Small intestine (tissue), 16 donors: ENCODE measurements at places on chromosomes 7 and 10. TPM values are rescaled to one million over a fixed set of nuclear protein-coding genes. Genes with fewer than 3 reads are reported as not detected.
A peak's percentile ranks its signal among the peaks of the same experiment; 100 is the strongest.

- H3K4me1 ChIP-seq = peaks cover 47% of the 10 kb centered on the region
- H3K27me3 ChIP-seq = no peaks in the 10 kb centered on the region
- no peak for DNase-seq
- H3K4me3 ChIP-seq = no peak overlapping the region
- H3K27ac ChIP-seq = no peak overlapping the region
- no peaks in the 10 kb centered on the region for H3K36me3 ChIP-seq
Measured at GRCh38 chr7:2611401-2611800, 20.4 kb upstream of the TTYH3 start.

DNA sequence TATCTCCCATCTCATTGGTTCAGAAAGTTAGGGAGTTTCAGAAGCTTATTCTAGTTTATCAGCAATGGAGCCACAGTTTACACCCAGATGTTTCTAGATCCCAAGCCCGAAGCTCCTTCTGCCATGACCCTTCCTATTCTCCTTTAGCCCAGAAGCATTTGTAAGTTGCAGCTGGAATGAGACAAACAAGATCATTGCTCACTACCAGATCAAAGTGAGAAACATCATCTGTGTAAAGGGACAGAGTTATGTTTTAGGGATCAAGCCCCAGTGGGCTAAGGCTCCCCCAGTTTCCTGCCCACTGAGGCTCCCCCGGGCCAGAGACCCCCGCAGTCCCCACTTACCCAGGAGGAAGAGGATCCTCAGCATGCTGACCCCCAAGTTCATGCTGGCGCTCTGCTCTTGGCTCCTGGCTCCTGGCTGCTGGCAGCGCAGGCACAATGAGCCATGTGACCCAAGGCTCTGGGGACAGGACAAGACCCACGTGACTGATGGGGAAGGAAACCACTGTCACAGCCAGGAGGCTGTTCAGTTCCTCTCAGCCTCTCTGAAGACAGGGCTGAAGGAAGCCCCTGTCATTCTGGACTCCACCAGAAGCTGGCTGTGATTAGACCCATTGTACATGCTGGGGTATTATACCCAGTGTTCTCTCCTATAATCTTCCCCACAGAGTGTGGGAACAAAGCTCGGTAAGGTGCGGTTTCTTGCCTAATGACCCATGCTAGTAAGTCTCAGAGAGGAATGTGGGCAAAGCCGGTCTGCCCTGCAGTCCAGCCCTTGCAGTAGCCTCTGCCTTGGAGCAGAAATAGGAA is at the start of gene TMEM273:
Gene TMEM273, minus strand, starts transcription at position 442 of the 812 bp plus-strand sequence. Its CDS starts 55 bp downstream, at position 387.
- no peaks in the 10 kb centered on the region for H3K4me1 ChIP-seq
- no peak within 1 kb of the TSS for H3K4me3 ChIP-seq
- no peak within 1 kb of the TSS for H3K27ac ChIP-seq
- no peaks in the 10 kb centered on the region for H3K27me3 ChIP-seq
- DNase-seq = no peak
- no peaks in the 10 kb centered on the region for H3K36me3 ChIP-seq

The SMNDC1 gene
- 30.4 TPM for polyA plus RNA-seq

The CD36 gene
- 44.7 TPM for polyA plus RNA-seq

GRCh38 chr7:128384726-128385125 is 23.2 kb upstream of the PRRT4 start:
- H3K36me3 ChIP-seq = no peaks in the 10 kb centered on the region
- H3K27me3 ChIP-seq = no peaks in the 10 kb centered on the region
- H3K27ac ChIP-seq = no peak overlapping the region
- H3K4me3 ChIP-seq = no peak overlapping the region
- no peak for DNase-seq

DNA sequence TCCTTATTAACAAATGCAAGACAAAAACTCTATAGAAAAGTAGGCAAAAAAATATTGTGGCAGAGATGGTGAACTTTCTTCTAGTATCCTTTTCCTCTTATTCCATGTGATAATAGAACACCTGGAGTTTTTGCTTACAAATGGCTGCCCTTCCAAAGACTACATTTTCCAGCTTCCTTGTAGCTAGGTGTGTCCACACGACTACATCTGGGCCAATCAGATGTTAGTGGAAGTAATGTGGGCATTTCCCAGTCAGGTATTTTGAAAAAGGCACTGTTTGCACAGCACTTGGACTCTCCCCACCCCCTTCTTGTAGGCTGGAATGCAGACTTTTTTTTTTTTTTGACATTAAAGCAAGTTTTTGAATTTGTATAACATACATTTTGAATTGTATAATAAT is 105.5 kb upstream of the TBX20 start:
- H3K27me3 ChIP-seq = no peaks in the 10 kb centered on the region
- no peak overlapping the region for H3K27ac ChIP-seq
- DNase-seq = no peak
- H3K36me3 ChIP-seq = no peaks in the 10 kb centered on the region
- no peaks in the 10 kb centered on the region for H3K4me1 ChIP-seq

The SLC25A13 gene
- polyA plus RNA-seq = 49.0 TPM

GRCh38 chr7:139702811-139703486 is 74.8 kb downstream of the HIPK2 start:
- H3K36me3 ChIP-seq = no peaks in the 10 kb centered on the region
- no peaks in the 10 kb centered on the region for H3K27me3 ChIP-seq
- no peaks in the 10 kb centered on the region for H3K4me1 ChIP-seq
- DNase-seq = no peak

DNA sequence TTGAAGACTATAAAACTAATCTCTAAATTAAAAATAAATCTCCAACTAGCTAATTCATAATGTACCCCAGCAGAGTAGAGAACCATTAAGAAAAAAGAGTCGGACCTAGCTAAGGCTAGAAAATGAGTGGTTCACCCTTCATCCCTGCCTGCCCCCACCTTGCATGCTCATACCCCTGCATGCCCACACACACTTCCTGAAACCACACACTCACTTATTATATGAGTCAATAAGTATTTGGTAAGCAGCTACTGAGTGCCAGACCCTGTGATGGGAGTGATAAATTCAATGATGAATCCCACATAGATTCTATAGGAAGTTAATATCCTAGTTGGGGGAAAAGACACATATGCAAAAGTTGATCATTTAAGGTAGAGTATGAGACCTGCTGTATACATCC is 152.9 kb upstream of the INHBA start:
- no peak overlapping the region for H3K4me3 ChIP-seq
- no peaks in the 10 kb centered on the region for H3K4me1 ChIP-seq
- DNase-seq = no peak
- no peaks in the 10 kb centered on the region for H3K36me3 ChIP-seq
- no peak overlapping the region for H3K27ac ChIP-seq

The SLC26A5 gene
- 0.03 TPM for polyA plus RNA-seq

- no peak for DNase-seq
- H3K27me3 ChIP-seq = no peaks in the 10 kb centered on the region
- no peak overlapping the region for H3K4me3 ChIP-seq
- no peak overlapping the region for H3K27ac ChIP-seq
- no peaks in the 10 kb centered on the region for H3K36me3 ChIP-seq
Measured at GRCh38 chr7:133654547-133654946, 401.7 kb downstream of the EXOC4 start.

GRCh38 chr7:36639826-36640225 is 84.5 kb downstream of the AOAH start:
- H3K36me3 ChIP-seq = no peaks in the 10 kb centered on the region
- no peaks in the 10 kb centered on the region for H3K4me1 ChIP-seq
- H3K27ac ChIP-seq = no peak overlapping the region
- DNase-seq = peak; percentile 57
- no peak overlapping the region for H3K4me3 ChIP-seq

The STYXL1 gene
- 62.3 TPM for polyA plus RNA-seq

The AKR1B1 gene
- 10.3 TPM for polyA plus RNA-seq

DNA sequence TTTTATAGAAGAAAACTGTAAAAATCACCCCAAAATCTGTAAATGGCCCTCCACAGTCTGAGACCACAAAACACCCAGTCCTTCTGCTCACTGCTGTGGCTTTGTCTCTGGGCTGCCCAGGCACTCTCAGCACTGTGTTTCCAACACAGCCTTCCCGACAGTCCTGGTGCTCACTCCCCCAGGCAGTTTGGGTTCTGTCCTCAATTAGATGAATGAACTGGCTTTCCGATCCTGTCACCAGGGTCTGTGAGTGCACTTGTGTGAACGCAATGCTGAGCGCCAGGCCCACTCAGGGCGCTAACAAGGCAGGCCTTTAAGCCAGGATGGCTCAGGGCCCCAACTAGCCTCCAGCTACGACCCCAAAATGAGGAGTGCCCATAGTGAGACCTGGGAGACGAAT is 3.3 kb downstream of the MAD1L1 start:
- H3K4me1 ChIP-seq = peaks cover 9% of the 10 kb centered on the region
- H3K27me3 ChIP-seq = no peaks in the 10 kb centered on the region
- no peak overlapping the region for H3K27ac ChIP-seq
- no peak for DNase-seq

- peaks cover 38% of the 10 kb centered on the region for H3K36me3 ChIP-seq
- no peaks in the 10 kb centered on the region for H3K27me3 ChIP-seq
- H3K4me1 ChIP-seq = peaks cover 30% of the 10 kb centered on the region
- DNase-seq = peak; percentile 67
- H3K4me3 ChIP-seq = peak overlapping the region; percentile 24
- no peak overlapping the region for H3K27ac ChIP-seq
Measured at GRCh38 chr10:122162671-122163173, 108.4 kb upstream of the BTBD16 start.

DNA sequence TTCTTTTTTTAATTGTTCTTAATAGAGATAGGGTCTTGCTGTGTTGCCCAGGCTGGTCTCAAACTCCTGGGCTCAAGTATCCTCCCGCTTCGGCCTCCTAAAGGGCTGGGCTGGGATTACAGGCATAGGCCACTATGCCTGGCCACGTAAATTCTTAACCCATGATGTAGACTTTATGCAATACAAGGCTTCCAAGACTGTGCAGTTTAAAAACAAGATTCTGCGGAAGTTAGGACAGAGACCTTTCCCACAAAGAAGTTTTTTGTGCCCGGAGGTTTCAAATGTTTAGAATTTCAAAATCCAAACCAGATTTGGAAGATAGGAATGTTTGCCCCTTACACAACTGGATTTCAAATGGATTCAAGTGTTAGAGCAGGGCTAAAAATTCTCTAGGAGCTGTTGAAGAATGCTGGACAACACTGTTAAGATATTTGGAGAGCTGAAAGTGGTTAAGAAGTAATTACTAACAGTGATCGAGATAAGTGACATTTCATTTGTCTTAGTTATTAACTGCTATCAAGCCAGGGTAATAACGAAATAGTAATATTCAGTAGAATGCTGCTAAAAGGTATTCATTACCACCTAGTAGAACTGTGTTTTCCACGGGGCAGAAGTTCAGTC is 7.4 kb downstream of the APBB1IP start:
- no peaks in the 10 kb centered on the region for H3K36me3 ChIP-seq
- no peak overlapping the region for H3K4me3 ChIP-seq
- no peak for DNase-seq
- peak overlapping the region; percentile 20 for H3K27ac ChIP-seq
- H3K27me3 ChIP-seq = no peaks in the 10 kb centered on the region

DNA sequence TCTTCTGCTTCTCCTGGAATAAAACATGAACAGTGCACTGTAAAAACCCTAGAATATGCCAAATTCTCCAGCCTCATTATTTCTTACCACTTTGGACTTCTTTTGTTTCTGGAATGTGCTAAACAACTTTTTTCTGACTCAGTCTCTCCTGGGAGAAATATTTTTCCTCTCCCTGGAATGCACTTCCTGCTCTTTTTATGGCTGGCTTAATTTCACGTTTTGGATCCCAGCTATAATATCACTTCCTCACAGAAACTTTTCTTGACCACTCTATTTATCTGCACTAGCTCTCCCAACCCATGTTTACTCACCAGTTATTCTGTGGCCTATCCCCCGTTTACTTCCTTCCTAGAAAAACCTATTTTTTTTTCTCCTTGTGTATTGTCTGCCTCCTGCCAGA is 26.7 kb downstream of the ABCB5 start:
- no peaks in the 10 kb centered on the region for H3K4me1 ChIP-seq
- DNase-seq = no peak
- H3K36me3 ChIP-seq = no peaks in the 10 kb centered on the region
- H3K27ac ChIP-seq = no peak overlapping the region

- H3K36me3 ChIP-seq = no peaks in the 10 kb centered on the region
- DNase-seq = no peak
- H3K4me3 ChIP-seq = no peak overlapping the region
- peaks cover 6% of the 10 kb centered on the region for H3K4me1 ChIP-seq
Measured at GRCh38 chr10:69362471-69362954, 54.2 kb downstream of the TACR2 start.

- H3K4me3 ChIP-seq = no peak overlapping the region
- no peaks in the 10 kb centered on the region for H3K36me3 ChIP-seq
- H3K27ac ChIP-seq = no peak overlapping the region
- DNase-seq = no peak
- no peaks in the 10 kb centered on the region for H3K27me3 ChIP-seq
Measured at GRCh38 chr10:55397777-55398496, 596.9 kb upstream of the PCDH15 start.

DNA sequence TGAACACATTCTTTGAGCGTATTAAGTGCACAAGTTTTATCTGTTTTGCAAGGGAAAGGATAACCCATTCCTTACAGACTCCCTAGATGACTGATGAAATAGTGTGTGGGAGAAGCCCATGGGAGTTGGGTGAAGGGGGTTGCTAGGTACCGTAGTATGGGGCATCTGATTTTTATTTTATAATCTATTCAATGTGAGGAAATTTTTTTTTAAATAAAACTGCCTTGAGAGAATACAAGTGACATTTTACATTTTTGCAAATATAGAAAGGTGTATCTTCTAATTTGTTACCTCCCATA is 1.4 kb downstream of the BTAF1 start:
- DNase-seq = no peak
- no peak overlapping the region for H3K27ac ChIP-seq
- no peaks in the 10 kb centered on the region for H3K36me3 ChIP-seq
- H3K4me3 ChIP-seq = peak overlapping the region; percentile 19
- no peaks in the 10 kb centered on the region for H3K4me1 ChIP-seq

DNA sequence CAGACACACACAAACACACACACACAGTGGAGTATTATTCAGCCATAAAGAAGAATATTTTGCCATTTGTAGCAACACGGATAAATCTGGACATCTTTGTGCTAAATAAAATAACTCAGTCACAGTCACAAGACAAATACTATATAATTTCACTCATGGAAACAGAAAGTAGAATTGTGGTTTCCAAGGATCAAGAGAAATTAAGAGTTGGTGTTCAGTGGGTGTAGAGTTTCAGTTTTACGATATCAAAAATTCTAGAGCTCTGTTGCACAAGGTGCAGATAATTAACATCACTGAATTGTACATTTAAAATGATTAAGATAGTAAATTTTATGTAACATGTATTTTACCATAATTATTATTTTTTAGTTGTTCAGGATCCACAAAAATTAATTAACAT is 1235.0 kb downstream of the XPNPEP1 start:
- no peaks in the 10 kb centered on the region for H3K4me1 ChIP-seq
- no peak overlapping the region for H3K27ac ChIP-seq
- no peak for DNase-seq
- H3K27me3 ChIP-seq = no peaks in the 10 kb centered on the region
- H3K36me3 ChIP-seq = no peaks in the 10 kb centered on the region
- no peak overlapping the region for H3K4me3 ChIP-seq

DNA sequence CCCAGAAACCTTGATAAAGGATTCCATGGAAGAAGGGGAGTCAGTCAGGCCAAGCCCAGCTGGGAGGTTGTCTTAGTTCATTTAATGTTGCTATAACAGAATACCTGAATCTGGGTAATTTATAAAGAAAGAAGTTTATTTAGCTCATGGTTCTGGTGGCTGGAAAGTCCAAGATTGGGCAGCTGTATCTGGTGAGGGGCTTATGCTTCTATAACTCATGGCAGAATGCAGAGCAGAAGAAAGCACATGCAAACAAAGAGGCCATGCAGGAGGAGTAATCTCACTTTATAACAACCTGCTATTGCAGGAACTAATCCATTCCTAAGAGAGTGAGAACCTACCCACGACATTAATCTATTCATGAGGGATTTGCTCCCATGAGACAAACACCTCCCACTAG is 54.2 kb upstream of the ANKRD1 start:
- H3K36me3 ChIP-seq = no peaks in the 10 kb centered on the region
- no peak overlapping the region for H3K4me3 ChIP-seq
- no peaks in the 10 kb centered on the region for H3K27me3 ChIP-seq
- no peaks in the 10 kb centered on the region for H3K4me1 ChIP-seq
